NCI-H2081 (cell line): ENCODE measurements at places on chromosomes 1 and 21.

- no peak for DNase-seq
Observed at GRCh38 chr1:226627924-226628611, 79.5 kb downstream of the STUM start.

- no peak for DNase-seq
Observed at GRCh38 chr1:150182247-150182646, 32.5 kb downstream of the PLEKHO1 start.

- peak; percentile 91 for DNase-seq
Observed at GRCh38 chr1:30856260-30856790, 52.2 kb downstream of the SDC3 start.

DNA sequence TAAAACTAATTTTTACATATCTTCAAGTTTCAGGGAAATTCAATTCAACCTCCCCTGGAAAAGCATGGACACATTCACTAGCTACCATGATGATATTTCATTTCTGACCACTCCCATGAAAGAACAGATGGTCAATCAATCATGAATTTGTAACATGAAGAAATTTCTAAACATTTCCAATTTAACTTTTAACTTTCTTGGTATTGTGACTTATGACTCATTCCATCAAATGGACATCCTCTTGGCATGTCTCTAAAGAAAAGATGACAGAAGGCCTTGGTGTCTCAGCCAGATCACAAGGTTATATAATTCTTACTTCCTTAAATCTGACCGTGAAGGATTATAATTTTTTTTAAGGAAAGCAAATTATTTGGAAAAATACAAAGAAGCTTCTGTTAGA lies 10.5 kb upstream of the MCOLN3 start:
- no peak for DNase-seq

DNA sequence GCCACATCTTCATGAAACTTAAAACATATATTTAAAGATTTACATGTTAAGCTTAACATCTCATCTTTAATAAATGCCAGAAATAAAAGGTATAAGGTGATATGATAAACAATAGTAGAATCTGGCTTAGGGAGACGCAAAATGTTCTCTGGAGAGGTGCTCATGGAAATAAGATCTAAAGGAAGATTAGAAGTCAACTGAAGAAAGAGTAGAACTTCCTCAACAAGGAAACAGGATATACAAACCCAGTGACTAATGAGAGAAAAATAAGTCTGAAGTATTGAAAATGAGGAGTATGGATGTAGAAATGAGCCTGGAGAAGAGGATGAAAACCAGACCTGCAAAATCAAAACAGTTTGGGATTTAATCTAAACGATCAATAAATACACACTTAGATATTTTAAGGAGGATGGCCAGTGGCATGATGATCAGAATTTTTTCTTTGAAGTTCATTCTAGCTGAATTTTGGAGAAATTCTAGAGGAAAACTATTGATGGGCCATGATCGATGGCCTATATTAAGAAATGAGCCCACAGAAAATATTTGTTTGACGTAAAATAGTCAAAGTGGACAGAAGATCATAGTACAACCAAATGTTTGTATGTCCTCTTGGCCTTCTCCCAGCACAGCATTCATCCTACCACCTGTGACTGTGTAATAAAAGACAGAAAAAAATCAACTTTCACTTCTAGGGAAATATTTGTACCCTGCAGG lies 387.9 kb upstream of the PTBP2 start:
- no peak for DNase-seq

DNA sequence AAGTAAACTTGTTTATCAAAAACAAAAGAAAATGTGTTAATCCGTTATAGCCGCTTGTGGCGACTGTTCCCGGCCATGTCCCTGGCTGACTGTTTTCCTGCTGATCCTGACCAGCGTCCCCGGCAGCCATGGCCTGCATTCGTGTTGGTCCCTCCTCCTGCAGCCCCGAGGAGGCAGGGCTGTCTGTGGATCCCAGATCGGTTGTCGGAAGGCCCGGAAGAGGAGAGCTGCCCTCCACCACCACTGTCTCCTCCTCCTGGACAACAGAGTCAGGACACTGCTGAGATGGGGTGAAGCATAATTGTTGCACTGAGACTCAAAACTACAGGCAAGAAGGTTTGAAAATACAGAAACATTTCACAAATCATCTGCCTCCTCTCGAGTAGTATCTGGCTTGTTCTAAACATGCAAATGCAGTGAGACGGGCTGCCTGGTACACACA lies 3.6 kb upstream of the MXRA8 start:
- DNase-seq, result no peak

DNA sequence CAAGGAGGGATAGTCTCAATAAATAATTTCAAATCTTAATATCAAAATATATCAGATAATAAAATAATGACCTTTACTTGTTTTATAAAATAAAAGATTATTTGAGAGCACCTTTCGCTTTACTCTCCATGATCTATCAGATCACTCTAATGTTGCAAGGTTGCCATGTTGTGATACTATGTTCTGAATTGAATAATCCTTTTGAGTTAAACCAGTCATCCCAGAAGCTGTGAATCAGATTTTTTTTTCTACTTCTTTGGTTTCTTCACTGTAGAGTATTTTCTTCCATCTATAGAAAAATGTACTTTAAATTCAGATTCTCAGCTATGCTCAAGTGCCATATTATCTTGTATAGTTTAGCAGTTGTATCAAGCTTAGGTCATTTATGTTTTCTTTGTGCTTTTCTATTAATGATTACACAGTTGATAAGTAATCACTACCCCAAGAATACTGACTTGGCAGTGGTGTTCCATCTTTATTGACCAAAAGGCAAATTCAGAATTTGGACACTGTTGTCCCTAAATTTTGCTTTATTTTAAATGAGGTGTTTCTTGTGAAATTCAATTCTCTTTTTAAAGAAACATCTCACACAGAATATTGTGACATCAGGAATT lies 32.9 kb downstream of the BRDT start:
- no peak for DNase-seq

DNA sequence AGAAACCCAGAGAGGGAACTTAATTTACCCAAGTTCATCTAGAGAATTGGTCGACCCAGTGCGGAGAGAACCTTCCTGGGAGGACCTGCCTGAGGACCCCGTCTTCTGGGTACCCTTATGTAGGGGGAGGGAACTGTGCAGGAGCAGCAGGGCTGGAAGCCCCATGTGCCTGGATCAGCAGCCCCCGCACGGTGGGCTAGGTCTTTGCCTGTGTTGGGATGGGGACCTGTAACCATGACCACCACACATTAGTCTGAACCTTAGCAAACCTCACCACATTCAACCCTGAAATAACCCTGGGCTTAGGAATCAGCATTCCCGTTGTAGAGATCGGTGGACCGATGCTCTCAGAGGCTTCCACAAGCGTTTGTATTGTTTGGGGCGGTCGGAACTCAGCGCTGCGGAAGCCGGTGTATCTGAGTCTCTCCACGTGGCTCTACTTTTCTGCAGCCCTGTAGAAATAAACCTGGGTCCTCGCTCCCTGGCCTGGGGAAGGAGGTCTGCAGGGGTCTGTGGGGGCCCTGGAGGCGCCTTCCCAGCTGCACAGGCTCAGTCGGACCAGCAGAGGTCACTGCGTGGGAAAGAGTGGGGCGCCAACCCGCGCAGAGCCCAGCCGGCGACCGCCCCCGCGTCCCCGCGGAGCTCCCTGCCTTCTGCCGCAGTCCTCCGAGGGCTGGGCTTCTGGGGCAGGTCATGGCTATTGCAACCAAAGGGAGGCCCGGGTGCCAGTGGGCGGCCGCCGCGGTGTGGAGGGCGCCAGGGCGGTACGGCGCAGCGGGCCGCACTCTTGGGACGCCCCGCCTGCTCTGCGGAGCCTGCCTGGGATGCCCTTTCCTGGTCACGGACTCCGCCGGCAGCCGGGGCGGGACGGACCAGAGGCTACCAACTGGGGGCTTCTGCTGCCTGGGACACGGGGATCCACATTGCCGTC lies 36.2 kb upstream of the KCNA10 start:
- DNase-seq, result no peak

DNA sequence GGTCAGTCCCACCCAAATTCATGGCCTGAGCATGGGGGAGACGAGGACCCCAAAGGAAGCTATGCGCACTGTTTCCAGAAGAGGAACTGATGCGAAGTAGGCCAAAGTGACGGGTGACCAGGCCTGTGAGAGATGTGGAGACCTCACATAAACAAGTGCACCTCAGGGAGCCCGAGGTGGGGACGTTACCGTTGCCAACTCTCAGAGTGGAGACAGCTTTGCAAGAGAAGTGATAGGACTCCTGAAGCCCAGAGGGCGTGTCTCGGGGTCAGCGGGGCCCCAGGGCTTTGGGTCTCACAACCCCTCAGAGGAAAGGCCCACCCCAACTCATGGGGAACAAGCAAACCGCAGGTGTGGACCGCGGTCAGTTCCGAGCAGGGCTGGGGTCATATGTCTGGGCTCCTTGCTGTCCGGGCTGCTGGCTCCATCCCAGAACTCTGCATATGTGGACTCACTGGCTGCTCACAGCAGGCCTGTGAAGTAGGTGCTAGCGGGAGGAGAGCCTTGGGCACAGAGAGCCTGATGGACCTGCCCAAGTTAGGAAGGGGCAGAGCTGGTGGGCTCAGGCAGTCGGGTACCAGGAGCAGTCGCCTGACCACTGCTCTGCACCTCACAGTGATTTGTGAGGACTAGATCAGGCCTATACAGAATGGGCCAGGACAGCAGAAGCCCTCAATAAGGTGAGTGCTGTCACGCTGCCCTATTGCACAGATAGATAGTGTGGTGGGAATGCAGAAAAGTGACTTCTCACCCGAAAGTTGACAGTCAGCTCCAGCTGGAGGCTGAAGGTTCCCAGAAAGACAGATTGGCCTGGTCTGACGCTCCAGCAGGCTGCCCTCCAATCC lies 26.2 kb downstream of the STUM start:
- DNase-seq, result no peak

GRCh38 chr1:30786264-30786991 lies 28.9 kb upstream of the LAPTM5 start:
- no peak for DNase-seq

- peak; percentile 89 for DNase-seq
Observed at GRCh38 chr21:33268737-33269441, 2.7 kb downstream of the IL10RB start.

- DNase-seq, result no peak
Observed at GRCh38 chr1:178614286-178614685, 101.4 kb downstream of the TEX35 start.

GRCh38 chr1:92707292-92707691 lies 77.6 kb downstream of the EVI5 start:
- DNase-seq, result no peak

GRCh38 chr1:79448426-79448825 lies 441.9 kb upstream of the ADGRL4 start:
- DNase-seq, result no peak
